Naive B cell (primary cell): ENCODE measurements at places on chromosomes 3 and 15. TPM values are rescaled to one million over a fixed set of nuclear protein-coding genes. Genes with fewer than 3 reads are reported as not detected.

GRCh38 chr3:10485806-10486205 is 19.6 kb downstream of the ATP2B2 start:
- DNase-seq, result no peak

GRCh38 chr3:154389861-154390260 is 40.1 kb downstream of the GPR149 start:
- DNase-seq, result no peak

DNA sequence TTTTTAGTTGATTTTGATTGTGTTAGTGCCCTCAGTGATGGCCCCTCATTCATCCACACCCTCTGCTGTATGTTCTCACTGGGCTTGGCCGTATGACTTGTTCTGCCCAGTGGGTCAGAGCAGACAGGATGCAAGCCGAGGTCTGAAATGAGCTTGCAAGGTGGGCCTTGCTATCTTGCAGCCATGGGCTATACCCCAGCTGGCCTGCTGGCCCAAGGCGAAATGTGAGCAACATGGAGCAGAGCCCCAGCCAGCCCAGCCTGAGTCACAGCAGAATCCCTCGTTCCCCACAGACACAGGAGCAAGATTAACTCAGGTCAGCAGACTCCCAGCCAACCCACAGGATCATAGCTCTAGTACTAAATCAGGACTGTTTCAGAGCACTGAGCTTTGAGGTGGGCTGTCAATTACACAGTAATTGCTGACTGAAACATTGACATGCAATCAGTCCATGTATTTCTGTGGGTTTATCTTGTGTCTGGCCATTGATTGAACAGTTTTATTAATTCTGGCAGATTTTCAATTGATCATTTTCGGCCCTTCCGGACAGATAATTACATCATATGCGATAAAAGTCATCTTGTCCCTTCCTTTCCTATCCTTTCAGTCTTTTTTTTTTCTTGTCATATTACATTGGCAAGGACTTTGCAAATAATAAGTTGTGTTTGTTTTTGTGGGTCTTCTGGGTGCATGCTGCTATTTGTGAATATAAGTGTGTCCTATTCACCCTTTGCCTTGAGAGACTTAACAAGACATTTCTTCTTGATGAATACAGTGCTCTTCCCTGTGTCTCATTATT is 27.1 kb downstream of the KLF15 start:
- DNase-seq, result no peak

GRCh38 chr3:197149-197827 is 725 bp downstream of the CHL1 start:
- DNase-seq, result no peak

Gene IFT122
- polyA plus RNA-seq, result not detected
